Naive thymus-derived CD4-positive, alpha-beta T cell (primary cell): ENCODE measurements at places on chromosomes 5 and 9. TPM values are rescaled to one million over a fixed set of nuclear protein-coding genes. Genes with fewer than 3 reads are reported as not detected.

DNA sequence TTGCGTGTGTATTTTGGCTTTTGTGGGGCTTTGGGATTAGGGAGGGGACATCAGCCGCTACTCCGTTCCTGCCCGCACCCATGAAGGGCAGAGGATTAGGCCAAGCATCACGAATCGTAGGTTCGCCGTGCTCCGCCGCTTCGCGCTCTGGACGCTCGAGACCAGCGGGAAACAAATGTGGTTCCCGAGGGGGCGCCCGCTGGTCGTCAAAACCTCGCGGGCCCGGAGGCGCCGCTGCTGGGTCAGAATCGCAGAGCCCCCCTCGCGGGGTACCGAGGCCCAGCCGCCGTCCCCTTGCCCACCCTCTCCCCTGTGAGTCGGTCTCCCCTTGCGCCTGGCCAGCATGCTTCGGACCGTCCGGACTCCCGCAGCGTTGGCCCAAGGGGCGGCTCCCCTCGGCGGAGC lies 2.3 kb upstream of the PAX5 start:
- peak overlapping the region; percentile 49 for H3K4me3 ChIP-seq
- H3K27ac ChIP-seq = no peak overlapping the region
- H3K36me3 ChIP-seq = no peaks in the 10 kb centered on the region
- H3K27me3 ChIP-seq = peaks cover 25% of the 10 kb centered on the region
- H3K4me1 ChIP-seq = peaks cover 16% of the 10 kb centered on the region

DNA sequence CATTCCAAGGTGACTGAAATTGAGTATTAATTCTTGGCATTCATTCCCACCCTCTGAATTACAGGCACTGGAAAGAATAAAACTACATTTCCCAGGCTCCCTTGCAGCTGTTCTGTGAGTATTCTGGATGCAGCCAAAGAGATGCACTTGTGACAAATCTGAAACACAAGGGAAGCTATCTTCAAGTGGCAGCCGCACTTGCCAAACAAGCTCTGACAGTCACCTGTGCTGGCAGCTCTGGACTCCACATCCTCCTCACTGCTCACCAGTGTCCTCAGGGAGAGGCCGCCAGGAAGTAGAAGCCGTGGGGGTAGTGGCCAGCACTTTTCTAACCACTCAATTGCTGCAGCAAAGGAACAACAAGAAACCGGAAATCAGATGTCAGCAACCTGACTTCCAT lies 275.0 kb downstream of the NR2F1-AS1 start:
- H3K4me3 ChIP-seq = no peak overlapping the region
- no peaks in the 10 kb centered on the region for H3K4me1 ChIP-seq
- DNase-seq = no peak
- H3K27me3 ChIP-seq = no peaks in the 10 kb centered on the region
- H3K36me3 ChIP-seq = no peaks in the 10 kb centered on the region

GRCh38 chr9:95004411-95005277 lies 278.1 kb downstream of the AOPEP start:
- peaks cover 13% of the 10 kb centered on the region for H3K27me3 ChIP-seq
- no peaks in the 10 kb centered on the region for H3K36me3 ChIP-seq
- peaks cover 7% of the 10 kb centered on the region for H3K4me1 ChIP-seq

GRCh38 chr5:125487231-125487630 lies 740.8 kb upstream of the ZNF608 start:
- H3K4me1 ChIP-seq = no peaks in the 10 kb centered on the region
- no peak overlapping the region for H3K27ac ChIP-seq
- H3K36me3 ChIP-seq = no peaks in the 10 kb centered on the region

- DNase-seq = no peak
- no peaks in the 10 kb centered on the region for H3K4me1 ChIP-seq
- no peaks in the 10 kb centered on the region for H3K36me3 ChIP-seq
- no peak overlapping the region for H3K27ac ChIP-seq
- no peak overlapping the region for H3K4me3 ChIP-seq
Observed at GRCh38 chr5:58622936-58623871, 40.3 kb downstream of the RAB3C start.

- no peak overlapping the region for H3K4me3 ChIP-seq
- no peaks in the 10 kb centered on the region for H3K27me3 ChIP-seq
- H3K4me1 ChIP-seq = no peaks in the 10 kb centered on the region
- no peaks in the 10 kb centered on the region for H3K36me3 ChIP-seq
Observed at GRCh38 chr9:21744841-21745240, 57.6 kb upstream of the MTAP start.

DNA sequence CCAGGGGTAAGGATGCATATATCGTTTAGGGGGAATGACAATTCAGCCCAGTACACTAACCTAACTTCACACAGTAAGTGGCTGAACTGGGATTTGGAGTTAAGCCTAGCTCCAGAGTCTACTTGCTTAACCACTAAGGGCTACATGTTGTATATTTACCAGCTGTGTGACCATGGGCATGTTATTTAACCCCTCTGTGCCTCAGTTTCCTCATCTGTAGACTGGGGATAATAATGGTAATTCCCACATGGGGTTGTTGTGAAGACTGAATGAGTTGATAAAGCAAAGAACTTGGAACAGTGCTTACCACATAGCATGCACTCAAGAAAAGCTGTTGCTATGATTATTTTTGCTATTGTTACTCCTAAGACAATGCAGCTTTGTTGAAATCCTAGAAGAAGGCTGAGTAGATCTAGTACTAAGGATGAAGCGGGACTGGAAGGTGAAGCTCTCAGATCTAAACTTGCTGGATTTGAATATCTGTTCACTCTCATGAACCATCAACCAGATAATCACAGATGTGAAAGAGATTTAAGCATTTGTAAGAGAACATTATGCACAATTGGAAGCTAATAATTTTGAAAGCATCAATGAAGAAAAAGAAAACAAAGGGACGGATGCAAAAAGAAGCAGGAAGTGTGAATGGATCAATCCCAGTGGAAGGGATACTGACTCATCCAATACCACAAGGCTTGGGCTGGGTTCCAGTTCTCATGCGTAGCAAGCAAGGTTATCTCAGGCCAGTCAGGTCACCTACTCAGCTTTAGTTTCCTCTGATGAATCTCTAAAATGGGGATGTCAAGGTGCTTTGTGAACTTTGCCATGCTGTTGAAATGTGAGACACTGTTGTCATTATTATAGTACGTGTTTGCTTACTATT lies 78.5 kb upstream of the TBC1D2 start:
- no peaks in the 10 kb centered on the region for H3K4me1 ChIP-seq
- H3K27ac ChIP-seq = no peak overlapping the region
- no peak for DNase-seq
- no peaks in the 10 kb centered on the region for H3K36me3 ChIP-seq
- H3K4me3 ChIP-seq = no peak overlapping the region

- no peaks in the 10 kb centered on the region for H3K4me1 ChIP-seq
- no peak overlapping the region for H3K27ac ChIP-seq
- H3K27me3 ChIP-seq = no peaks in the 10 kb centered on the region
- DNase-seq = no peak
- H3K4me3 ChIP-seq = no peak overlapping the region
Observed at GRCh38 chr9:21381448-21382339, 3.5 kb downstream of the IFNA2 start.

- H3K27me3 ChIP-seq = no peaks in the 10 kb centered on the region
- no peak overlapping the region for H3K27ac ChIP-seq
- no peak overlapping the region for H3K4me3 ChIP-seq
- H3K36me3 ChIP-seq = no peaks in the 10 kb centered on the region
- H3K4me1 ChIP-seq = no peaks in the 10 kb centered on the region
Observed at GRCh38 chr5:31863991-31864411, 225.1 kb downstream of the PDZD2 start.

GRCh38 chr9:19471737-19472648 lies 63.2 kb downstream of the ACER2 start:
- H3K27ac ChIP-seq = no peak overlapping the region
- H3K4me1 ChIP-seq = no peaks in the 10 kb centered on the region
- no peaks in the 10 kb centered on the region for H3K27me3 ChIP-seq
- peak; percentile 14 for DNase-seq

DNA sequence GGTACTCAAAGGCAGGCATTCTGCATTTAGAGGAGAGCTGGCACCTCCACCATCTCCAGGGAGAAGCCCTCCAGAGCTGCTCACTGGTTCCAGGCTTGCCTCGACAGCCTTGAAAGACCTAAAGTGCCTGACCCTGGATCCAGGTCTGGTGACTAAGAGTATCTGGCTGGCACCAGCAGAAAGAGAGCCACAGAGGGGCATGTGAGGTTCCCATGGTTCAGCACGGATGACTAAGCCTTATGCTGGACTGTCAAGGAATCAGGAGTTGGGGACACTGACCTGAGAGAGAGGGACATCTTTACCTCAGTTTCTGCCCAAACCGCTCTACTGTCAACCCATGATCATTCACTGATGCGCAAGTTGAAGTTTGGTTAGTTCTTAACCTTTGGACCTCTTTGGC lies 3.0 kb downstream of the ACTL7A start:
- H3K4me3 ChIP-seq = no peak overlapping the region
- H3K27me3 ChIP-seq = no peaks in the 10 kb centered on the region
- H3K27ac ChIP-seq = no peak overlapping the region
- H3K36me3 ChIP-seq = no peaks in the 10 kb centered on the region
- no peaks in the 10 kb centered on the region for H3K4me1 ChIP-seq

DNA sequence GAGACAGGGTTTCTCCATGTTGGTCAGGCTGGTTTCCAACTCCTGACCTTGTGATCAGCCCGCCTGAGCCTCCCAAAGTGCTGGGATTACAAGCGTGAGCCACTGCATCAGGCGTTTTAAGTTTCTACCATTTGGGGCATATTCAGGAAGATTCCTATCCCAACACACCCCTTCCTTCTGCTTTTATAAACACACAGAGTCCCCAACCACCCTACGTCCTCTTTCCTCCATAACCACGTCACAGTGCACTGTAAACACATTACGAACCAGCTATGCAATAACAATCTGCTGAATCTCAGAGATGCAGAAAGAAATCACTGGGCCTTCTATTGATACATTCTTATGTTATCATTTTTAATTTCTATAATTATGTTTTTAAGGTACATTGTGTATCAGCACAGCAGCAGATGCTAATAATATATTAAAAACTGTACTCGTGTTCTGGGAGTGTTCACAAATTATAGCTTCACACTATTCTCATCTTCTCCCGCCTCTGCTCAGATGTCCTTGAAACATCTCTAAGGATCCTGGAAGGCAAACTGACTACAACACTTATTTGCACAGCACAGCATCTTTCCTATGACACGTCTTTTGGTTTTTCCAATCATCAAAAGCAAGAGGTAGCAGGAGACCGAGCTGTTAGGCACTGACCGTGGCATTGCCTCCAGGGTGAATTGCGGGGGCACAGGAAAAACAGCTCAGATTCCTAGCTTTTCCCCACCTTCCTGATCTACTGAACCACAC lies 60.2 kb downstream of the KCNIP1 start:
- H3K27me3 ChIP-seq = no peaks in the 10 kb centered on the region
- H3K27ac ChIP-seq = no peak overlapping the region
- H3K4me3 ChIP-seq = no peak overlapping the region
- H3K36me3 ChIP-seq = no peaks in the 10 kb centered on the region
- no peaks in the 10 kb centered on the region for H3K4me1 ChIP-seq
- no peak for DNase-seq

DNA sequence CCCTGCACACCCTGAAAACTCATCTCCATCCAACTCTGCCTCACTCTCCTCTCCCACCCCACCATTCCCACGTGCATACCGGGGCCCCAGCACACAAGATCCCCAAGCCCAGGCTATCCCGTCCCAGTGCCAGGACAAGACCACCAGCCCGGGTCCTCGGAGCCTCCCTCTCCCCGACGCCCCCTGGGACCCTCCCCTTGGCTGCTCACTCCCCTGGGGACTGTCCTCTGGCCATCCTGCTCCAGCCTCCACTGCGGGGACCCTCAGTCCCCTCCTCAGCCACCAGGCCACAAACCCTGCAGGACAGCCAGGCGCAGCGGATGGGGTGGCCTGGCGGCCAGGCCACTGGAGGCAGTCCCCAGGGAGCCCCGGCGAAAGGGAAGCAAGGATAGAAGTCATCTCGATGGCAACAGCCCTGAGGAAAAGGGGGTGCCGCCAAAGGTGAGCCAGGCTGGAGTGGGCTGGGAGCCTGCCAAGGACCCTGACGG lies 62.8 kb downstream of the C9orf50 start:
- DNase-seq = no peak
- H3K36me3 ChIP-seq = no peaks in the 10 kb centered on the region
- no peak overlapping the region for H3K4me3 ChIP-seq
- H3K27ac ChIP-seq = no peak overlapping the region

DNA sequence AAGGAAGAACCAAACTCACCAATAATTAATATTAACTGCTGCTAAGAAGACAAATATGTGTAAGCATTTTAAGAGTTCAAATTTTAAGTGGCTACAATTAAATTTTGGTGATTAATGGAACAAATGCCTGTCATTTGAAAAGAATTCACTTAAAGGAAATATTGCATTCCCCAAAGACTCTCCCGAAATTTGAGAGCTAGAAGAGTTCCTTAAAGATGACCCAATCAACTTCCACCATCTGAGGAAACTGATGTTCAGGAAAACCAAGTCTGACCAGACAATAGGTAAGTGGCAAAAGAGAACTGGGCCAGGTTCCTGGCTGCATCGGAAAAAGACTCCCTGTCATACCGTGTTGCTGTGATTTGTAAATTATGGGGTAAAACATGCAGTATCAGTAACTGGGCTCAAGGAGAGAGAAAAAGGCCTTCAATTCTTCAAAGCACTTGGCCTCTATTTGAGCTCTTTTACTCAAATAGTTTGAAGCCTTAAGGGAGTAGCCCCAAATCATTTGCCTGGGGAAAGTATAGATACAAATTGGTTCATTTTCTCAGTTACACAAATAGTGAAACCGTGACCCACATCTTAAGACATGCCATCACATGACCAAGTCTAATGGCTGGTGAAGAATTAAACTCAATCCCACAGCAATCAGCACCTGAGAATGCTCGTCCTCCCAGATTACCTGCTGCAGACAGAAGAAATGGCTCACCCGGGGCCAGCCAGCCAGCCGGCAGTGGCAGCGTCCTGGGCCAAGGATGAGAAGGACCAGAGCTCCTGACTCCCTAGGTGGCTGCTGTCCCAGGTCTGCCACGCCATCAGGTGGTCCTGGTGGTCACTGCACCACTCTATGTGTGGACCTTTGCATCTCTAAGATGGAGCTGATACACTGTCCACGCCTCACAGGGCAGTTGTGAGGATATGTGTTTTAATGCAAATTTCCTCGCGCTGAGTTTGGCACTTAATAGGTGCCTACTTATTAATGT lies 162.9 kb downstream of the TTLL11 start:
- H3K4me1 ChIP-seq = no peaks in the 10 kb centered on the region
- no peak overlapping the region for H3K4me3 ChIP-seq
- no peaks in the 10 kb centered on the region for H3K36me3 ChIP-seq
- no peaks in the 10 kb centered on the region for H3K27me3 ChIP-seq
- DNase-seq = no peak
- H3K27ac ChIP-seq = no peak overlapping the region

- H3K27ac ChIP-seq = no peak overlapping the region
- no peaks in the 10 kb centered on the region for H3K27me3 ChIP-seq
- no peaks in the 10 kb centered on the region for H3K36me3 ChIP-seq
- DNase-seq = no peak
Observed at GRCh38 chr5:5342784-5343183, 79.7 kb upstream of the ICE1 start.

Gene ASPN
- not detected for total RNA-seq

Gene ADAMTSL2
- 0.69 TPM for total RNA-seq

Gene SLCO6A1
- total RNA-seq = not detected in 2 replicates

Gene SLIT3
- total RNA-seq = not detected

Gene CPLANE1
- total RNA-seq = 9.0 TPM

Gene BAAT
- not detected for total RNA-seq

Gene GABRA1
- not detected for total RNA-seq

Gene IL9
- total RNA-seq = not detected

Gene SPAG8
- total RNA-seq = 1.3 and 2.1 TPM in 2 replicates
